ENCODE measurements at places on chromosomes 1 and 21. TPM values are rescaled to one million over a fixed set of nuclear protein-coding genes. Genes with fewer than 3 reads are reported as not detected.

GRCh38 chr1:42922687-42923366, 35.8 kb downstream of the SLC2A1 start:
- peak; percentile 70 for DNase-seq

TMEM82 gene
- not detected for total RNA-seq

GRCh38 chr1:39132505-39133339, 71.8 kb upstream of the MACF1 start:
- peak; percentile 85 for DNase-seq

TAS1R1 gene
- total RNA-seq = not detected

DNA sequence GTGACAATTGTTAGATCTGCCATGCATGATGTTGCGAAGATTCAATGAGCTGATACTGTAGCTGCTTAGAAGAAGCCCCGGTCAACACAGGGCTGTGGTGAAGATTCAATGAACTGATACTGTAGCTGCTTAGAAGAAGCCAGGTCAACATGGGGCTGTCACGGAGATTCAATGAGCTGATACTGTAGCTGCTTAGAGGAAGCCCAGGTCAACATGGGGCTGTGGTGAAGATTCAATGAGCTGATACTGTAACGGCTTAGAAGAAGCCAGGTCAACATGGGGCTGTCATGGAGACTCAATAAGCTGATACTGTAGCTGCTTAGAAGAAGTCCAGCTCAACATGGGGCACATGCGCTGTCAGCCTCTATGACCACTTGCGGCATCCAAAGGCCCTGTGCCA, 18.8 kb upstream of the BACE2 start:
- no peak for DNase-seq

DNA sequence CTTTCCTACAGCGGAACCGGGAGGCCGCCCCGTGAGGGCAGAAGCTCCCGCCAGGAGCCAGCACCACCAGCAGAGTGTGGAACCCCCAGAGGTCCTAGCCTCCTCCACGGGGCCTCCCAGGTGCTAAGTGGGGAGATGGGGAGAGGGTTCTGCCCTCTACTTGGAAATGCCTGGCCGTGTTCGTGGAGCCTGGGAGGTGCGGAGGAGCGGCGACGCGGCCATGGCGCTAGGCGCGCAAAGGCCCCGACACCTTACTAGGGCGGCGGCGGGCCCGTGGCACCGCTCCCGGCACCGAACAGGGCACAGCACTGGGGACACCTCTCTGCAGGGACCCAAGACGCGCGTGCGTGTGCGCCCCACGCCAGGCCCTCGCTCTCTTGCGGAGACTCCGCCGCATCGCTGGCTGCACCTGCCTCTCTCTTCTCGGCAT, 1.3 kb upstream of the CACNA1E start:
- DNase-seq = no peak

GRCh38 chr1:44724955-44725698, 5.8 kb downstream of the RNU5D-1 start:
- DNase-seq = no peak

DNA sequence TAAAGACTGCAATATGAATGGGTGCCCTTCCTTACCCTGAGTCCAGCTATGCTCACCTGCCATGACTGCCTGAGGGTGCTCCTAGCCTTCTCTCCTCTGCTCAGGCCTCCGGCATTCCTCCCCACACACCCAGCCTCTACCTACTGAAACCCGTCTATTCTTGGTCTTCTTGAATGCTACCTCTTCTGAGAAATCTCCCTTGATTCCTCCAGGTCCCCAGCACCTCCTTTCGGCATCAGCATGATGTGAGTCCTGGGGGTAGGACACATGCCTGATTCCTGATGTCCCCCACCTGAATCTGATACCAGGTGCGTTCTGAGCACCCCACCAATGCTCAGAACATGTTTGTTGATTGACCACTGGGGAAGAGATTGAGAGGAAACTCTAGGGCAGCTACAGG, 8.6 kb downstream of the LDLRAD1 start:
- no peak for DNase-seq

GRCh38 chr1:77370583-77371306, 88.9 kb downstream of the AK5 start:
- no peak for DNase-seq

GRCh38 chr1:201841265-201841912, 12.4 kb downstream of the IPO9 start:
- DNase-seq = no peak

- DNase-seq = no peak
Observed at GRCh38 chr1:167276969-167277368, 56.3 kb downstream of the POU2F1 start.

All from Calu3 (cell line).